ENCODE measurements at places on chromosomes 16 and 17.
A peak's percentile ranks its signal among the peaks of the same experiment; 100 is the strongest.

- no peak for DNase-seq
Observed at GRCh38 chr17:65193716-65194293, 56.6 kb downstream of the RGS9 start.

GRCh38 chr17:68613739-68614298 is 12.7 kb upstream of the FAM20A start:
- DNase-seq: peak; percentile 1

DNA sequence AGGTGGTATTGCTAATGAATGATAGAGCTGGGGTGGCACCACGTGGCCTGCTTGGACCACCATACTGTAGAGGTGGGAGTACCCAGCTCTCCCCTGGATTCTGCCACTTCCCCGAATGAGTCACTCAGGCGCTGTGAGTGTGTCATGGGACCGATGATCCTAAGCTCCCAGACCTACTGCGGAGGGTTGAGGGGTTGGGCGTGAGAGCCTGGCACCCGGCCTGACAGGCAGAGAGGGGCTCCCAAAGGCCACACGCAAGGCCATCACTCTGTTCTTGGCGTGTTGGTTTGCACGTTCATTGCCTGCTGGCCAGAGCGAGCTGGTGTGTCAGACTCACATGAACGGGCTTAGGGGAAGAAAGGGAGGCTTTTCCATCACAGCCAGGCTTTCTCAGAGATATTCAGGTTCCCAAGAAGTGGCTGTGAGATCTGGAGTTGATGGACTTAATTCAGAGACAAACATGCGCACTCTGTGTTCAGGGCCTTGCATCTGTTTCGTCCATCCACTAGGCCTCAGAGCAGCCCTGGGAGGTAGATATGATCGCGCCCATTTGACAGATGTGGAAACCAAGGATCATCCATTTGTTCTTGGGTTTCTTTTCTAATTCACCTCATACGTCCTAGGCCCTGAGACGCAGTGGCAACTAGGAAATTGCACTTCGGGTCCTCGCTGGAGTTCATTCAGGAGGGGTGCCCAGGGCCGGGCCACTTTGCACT is 41.4 kb downstream of the CMIP start:
- no peak for DNase-seq

- no peak for DNase-seq
Observed at GRCh38 chr17:55068862-55069811, 100.6 kb downstream of the STXBP4 start.

GRCh38 chr17:66438101-66438500 is 135.7 kb downstream of the PRKCA start:
- no peak for DNase-seq

DNA sequence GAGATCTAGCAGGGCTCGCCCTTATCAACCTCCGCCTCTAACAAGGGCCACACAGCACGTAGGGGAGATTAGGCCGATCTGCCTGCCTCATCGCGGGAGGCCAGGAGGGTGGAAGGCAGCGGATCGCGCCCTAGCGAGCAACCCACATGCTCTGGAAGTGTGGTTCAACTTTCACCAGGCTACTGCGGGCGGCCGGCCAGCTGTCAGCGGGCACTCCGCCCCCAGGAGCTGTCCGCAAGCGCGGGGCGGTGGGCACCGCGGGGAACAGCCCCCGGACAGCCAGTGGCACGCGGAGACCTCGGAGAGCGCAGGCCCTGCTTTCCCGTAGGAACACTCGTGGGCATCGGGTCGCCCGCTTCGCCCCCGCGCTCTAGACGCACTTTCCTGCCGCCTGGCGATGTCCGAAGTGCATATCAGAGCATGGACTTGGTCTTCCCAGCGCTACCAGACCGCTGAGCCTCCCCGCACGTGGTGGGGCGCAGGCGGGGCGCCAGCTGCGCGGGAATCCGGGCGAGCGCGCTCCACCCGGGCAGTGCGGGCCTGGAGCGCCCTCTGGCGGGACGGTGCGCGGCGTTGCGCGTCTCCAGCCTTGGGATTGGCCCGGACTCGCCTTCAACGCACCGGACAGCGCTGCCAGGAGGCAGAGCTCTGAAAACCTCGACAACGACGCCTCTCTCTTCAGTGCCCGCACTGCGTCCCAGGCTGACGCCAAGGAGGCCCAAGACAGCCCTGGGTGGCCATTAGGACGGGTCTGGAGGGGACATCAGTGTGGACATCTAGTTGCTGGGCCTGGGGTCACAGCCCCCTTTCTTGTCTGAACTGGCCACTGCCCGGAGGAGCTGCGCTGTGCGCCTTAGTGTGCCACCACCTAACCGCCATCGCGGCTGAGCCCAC is 3.6 kb upstream of the ZNHIT3 start:
- DNase-seq: peak; percentile 55

DNA sequence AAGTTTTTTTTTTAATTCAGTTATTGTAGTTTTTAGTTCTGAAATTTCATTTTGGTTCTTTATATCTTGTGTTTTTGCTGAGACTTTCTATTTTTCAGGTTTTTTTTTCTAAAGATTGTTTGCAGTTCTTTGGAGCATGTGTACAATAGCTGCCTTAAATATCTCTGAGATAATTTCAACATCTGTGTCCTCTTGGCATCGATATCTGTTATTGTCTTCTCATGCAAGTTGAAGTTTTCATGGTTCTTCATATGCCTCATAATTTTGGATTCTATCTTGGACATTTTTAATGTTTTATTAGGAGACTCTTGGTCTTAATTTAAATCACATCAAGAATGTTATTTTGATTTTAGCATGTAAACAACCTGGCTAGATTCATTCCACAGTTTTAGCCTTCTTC is 22.8 kb downstream of the COX11 start:
- DNase-seq: no peak

DNA sequence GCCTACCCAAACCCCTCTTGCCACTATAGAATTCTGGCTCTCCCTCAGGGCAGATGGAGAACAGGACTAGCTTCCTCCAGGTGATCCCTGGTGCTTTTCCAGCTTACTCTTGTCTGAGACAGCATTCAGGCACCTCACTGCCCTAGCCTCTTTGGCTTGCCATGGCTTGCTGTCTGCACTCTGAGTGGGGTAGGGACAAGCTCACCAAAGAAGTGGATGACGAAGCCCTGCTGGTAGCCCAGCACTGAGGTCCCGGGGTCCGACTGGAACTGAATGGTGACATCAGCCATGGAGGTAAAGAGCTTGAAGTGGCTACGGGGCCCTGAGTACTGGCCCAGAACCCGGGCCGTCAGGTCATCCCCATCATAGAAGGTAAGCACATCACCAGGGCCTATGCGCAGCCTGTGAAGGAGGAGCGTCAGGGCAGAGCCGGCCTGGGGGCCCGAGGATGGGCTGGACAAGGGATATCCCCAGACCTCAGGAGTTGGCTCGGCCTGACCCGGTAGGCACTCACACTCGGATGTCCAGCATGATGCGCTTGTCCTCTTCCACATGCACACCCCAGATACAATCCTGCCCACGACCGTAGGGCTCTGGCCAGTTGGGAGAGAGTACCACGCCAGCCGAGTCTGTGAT is 7.6 kb upstream of the PHF12 start:
- DNase-seq: no peak

- peak; percentile 85 for DNase-seq
Observed at GRCh38 chr17:38752308-38753070, at the start of gene PSMB3. Gene PSMB3 (plus strand): TSS chr17:38752741. CDS start chr17:38752827, 86 bp downstream.

DNA sequence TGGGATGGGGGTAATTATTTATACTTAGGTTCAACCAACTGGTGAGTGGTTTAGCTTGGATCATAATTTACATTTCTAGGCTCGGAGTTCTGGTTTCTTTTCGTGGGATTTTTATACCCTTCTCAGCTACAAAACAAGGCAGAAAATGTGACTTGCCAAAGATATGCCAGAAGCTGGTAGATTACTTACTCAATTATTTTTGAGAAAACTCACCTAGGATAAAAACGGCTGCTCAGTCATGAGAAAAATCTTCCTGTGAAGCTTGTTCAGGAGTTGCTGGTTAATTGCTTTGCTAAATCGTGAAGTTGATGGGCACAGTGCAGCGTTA is 1.1 kb downstream of the NDEL1 start:
- no peak for DNase-seq

DNA sequence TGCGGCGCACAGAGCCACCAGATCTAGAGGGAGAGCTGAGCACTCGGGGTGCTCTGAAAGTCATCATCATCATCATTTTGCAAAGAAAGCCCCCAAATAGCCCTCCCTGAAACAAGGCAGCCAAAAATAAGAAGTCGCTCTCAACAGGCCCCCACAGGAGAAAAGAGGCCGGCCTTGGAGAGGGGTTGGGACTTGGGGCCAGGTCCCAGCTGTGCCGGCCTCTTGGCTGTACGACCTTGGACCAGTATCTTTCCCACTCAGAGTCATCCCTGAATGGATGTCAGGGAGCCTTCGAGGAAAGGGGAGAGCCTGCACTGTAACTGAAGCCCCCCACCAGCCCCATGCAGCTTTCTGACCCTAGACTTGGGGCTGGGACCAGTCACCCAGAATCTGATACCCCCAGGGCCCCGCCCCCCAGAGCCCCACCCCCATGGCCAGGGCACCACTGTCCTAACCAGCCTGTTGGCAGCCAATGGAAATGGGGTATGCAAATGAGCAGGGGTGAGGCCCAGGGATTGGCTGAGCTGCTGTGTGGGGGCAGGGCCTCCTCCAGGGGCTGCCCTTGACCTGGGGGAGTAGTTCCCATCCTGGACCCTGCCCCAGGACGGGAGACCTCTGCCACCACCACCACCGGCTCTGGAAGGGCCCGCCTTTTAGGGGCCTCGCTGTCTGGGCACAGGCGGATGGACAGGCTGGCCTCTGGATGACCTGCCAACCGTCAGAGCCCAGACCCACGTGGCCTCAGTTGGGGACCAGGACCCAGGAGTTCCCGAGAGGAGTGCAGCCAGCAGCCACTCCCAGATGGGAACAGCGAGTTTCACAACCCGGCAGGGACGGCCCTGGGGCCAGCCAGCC is 15.4 kb downstream of the ZFPM1 start:
- DNase-seq: no peak

- no peak for DNase-seq
Observed at GRCh38 chr16:52921104-52921503, 131.6 kb downstream of the CHD9NB start.

GRCh38 chr17:5424909-5425308 is 4.9 kb downstream of the RPAIN start:
- DNase-seq: no peak

DNA sequence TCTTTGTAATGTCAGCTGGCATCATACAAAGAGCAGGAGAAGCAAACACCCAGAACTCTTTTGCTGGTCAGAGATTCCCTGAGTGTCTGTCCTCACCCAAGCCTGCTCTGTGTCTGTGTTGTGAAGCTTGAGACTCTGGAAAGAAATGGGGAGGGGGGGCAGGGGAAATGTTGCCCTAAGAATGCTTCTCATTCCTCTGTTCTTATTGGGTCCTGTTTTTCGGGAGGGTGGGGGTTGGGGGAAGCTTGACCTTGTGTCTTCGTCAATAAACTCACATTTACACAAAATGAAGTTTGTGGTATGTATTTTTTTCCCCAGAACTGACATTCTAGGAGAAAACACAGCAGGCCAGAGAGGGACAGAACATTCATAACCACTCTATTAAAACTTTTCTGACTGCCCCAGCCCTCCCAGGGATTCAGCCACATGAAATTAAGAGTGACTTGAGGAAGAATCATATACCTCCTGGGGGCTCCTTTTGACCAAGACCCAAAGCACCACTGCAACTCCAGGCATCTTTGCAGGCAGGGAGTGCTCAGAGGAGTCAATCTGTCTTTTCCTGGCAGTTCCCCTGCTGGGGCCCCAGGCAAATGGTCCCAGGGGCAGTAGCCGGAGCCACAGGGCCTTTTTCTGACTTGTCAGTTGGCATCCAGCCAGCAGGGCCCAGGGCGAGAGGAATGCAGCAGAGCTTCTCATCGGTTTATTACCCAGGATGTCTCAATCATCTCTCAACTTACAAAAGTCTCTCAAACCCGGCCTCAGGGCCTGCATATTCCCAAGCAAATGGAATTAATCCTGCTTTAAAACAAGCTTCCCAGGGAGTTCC is 5.1 kb upstream of the RASL10B start:
- DNase-seq: no peak

- DNase-seq: no peak
Observed at GRCh38 chr17:48244121-48244711, 136.7 kb downstream of the SNX11 start.

GRCh38 chr16:30351586-30352419 is 3.3 kb downstream of the CD2BP2 start:
- no peak for DNase-seq

- DNase-seq: no peak
Observed at GRCh38 chr16:69477546-69477945, 53.1 kb downstream of the CYB5B start.

DNA sequence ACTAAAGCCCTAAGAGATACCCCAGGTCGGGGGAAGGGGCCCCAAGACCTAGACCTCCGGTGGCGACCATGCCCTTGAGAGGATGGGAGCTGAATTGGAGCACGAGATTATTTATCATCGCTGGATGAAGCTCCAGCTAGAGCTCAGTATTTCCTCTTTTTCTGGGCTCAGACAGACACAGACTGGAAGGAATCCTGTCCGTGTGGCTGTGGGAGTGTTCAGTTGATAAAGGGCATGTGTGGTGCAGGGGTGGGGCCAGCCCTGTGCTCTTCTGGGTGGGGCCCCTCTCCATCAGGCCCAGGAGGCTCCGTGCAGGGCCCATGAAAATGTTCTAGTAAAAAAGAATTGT is 6.3 kb upstream of the CBX4 start:
- no peak for DNase-seq

GRCh38 chr16:77307426-77308162 is 108.4 kb downstream of the SYCE1L start:
- no peak for DNase-seq

- no peak for DNase-seq
Observed at GRCh38 chr16:84726669-84727467, 27.1 kb downstream of the USP10 start.

GRCh38 chr16:22903716-22904115 is 89.8 kb downstream of the HS3ST2 start:
- DNase-seq: no peak

GRCh38 chr17:45307290-45308015 is 9.4 kb downstream of the MAP3K14 start:
- no peak for DNase-seq

- no peak for DNase-seq
Observed at GRCh38 chr17:16286947-16287562, 66.2 kb downstream of the CENPV start.

GRCh38 chr16:31464348-31464769 is 5.1 kb downstream of the ARMC5 start:
- no peak for DNase-seq

- no peak for DNase-seq
Observed at GRCh38 chr17:81579821-81580321, 27.7 kb upstream of the FAAP100 start.

- DNase-seq: no peak
Observed at GRCh38 chr17:740240-741017, 8.0 kb downstream of the TLCD3A start.

DNA sequence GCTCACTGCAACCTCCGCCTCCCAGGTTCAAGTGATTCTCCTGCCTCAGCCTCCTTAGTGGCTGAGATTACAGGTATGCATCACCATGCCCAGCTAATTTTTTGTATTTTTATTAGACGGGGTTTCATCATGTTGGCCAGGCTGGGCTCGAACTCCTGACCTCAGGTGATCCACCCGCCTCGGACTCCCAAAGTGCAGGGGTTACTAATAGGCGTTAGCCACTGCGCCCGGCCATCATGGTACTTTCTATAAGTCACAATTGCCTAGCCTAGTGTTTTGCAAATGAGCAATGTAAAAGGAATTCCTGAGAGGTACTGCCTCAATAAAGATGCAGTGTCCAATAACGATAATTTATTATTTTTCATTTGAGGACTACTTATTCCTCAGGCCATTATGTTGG is 13.9 kb upstream of the PSMC3IP start:
- DNase-seq: no peak

- DNase-seq: no peak
Observed at GRCh38 chr16:1863681-1864460, 8.1 kb downstream of the MEIOB start.

Measured in naive thymus-derived CD8-positive, alpha-beta T cell (primary cell).